ENCODE measurements at places on chromosomes 4 and X.

DNA sequence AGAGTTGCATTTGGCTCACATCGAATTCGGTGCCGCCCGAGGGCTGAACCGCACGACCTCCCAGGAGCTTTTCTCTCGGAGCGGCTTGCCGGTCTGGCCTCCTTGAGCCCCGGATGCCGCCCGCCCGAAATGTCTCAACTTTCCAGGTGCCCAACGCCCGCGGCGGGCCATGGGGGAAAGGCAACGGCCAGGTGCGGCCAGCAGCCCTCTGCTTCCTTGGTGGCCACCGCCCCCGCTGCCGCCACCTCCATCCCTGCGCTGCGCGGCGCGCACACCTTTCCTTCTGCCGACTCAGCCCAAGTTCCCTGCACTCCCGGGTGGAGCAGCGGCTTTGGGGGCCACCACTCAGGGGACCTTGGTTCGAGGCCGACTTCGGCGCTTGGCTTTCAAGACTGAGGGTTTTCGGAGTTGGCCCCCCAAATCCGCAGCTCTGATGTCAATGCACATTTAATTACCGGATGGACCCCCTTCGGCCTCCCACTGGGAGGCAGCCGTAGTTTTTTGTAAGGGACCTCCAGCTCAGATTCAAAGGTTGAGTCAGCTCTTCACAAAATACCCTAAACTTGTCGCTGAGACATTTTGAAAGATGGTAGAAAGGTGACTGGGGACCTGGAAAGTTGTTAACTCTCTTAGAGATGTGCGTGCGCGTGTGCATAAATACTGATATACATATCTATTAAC lies 1.1 kb downstream of the AFF2 start:
- no peak for DNase-seq

- DNase-seq = no peak
Measured at GRCh38 chr4:153209410-153209809, 5.2 kb downstream of the TRIM2 start.

GRCh38 chr4:163542275-163542674 lies 47.8 kb downstream of the TMA16 start:
- peak; percentile 59 for DNase-seq

- no peak for DNase-seq
Measured at GRCh38 chr4:149322203-149322602, 493.4 kb downstream of the IQCM start.

DNA sequence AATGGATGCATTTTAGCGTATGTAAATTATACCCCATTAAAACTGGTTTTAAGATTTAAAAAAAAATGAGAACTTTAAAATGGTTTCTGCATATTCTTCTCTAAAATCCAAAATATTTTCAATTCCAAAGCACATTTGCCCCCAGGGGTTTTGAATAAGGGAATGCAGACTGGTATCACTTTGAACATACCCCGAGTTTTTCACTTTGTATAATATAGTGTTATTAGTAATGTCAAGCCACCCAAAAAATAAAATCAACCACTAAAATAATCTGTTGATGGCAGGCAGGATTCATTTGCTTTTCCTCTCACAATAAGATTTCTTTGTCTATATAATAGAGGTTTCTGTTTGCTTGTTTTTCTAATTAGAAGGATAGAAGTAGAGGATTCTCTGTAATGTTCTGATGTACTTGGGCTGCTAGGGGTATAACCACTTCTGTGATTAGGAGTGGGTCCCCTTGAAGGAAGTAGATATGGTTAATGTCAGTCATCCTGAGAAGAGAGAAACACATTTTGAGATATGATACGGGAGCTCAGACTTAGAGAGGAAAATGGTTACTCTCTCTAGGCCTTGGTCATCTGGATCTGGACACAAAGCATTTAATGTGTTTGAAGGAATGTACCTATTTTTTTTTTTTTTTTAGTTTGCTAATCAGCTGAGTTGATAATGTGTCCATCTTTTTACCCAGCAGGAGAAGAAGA lies 9.3 kb upstream of the LIN54 start:
- no peak for DNase-seq

DNA sequence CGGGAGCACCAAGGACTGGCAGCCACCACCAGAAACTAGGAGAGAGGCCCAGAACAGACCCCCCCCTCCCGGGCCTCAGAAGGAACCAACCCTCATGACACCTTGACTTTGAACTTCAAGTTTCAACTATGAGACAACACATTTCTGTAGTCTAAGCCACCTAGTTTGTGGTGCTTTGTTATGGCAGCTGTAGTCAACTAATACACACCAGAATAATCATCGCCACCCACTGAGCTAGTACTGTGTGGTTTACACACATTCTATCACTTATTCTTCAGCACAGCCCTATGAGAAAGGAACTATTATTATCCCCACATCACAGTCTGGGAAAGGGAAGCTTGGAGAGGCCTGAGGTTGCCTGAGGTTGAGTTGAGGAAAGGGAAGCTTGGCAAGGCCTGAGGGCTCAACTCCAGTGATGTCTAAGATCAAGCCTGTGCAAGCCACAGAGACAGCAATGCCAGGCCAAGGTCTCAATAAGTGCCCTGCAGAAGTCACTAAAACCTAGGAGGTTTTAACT lies 126.6 kb downstream of the FHDC1 start:
- no peak for DNase-seq

GRCh38 chr4:119559044-119559647 lies 69.5 kb downstream of the PDE5A start:
- peak; percentile 71 for DNase-seq

GRCh38 chrX:41906515-41907187 lies 16.7 kb downstream of the CASK start:
- peak; percentile 23 for DNase-seq

GRCh38 chr4:793941-794621 lies 31.8 kb downstream of the CPLX1 start:
- no peak for DNase-seq

DNA sequence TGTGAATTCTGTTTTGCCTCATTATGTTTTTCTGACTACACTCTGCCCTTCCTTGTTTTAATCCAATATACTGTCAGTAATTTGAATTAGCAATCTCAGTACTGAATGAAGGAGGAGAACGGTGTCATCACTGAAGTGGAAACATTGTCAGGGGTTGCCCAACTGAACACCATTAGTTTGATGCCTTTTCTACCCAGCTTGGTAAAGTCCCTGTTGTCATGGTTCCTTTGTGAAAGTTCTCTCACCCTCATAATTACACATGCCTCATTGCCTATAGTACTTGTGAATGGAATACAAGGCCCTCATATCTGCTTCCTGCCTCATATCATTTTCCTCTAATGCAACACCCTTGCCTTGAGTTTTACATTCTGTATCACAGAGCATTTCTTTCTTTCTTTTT lies 76.9 kb downstream of the RRAGB start:
- no peak for DNase-seq

DNA sequence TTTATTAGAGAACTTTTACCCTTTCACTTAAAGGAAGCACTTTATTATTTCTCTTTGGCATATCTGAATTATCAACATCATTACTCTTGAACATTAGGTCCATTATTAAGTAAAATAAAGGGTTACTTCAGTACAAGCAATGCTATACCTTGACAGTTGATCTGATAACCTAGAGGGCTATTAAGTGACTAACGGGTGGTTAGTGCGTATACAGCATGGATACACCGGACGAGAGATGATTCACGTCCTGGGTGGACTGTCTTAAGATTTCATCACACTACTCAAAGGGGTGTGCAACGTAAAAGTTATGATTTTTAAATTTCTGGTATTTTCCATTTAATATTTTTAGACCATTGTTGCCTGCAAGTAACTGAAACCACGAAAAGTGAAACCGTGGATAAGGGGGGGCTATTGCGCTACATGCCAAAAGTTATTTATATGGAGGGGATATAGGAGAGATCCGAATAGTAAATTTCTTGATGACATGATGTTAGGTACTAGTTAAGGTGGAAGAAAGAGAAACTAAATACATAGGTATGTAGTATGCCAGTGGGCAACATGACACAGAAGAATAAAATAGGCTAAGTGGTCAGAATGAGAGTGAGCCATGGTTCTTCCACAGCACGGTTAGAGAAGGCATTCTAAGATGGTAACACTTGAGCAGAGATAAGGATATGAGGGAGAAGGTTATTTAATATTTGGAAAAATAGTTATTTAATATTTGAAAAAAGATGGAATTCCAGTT lies 230.8 kb upstream of the ANKRD50 start:
- DNase-seq = peak; percentile 78

GRCh38 chrX:71632923-71633657 lies 14.8 kb upstream of the CXCR3 start:
- no peak for DNase-seq

DNA sequence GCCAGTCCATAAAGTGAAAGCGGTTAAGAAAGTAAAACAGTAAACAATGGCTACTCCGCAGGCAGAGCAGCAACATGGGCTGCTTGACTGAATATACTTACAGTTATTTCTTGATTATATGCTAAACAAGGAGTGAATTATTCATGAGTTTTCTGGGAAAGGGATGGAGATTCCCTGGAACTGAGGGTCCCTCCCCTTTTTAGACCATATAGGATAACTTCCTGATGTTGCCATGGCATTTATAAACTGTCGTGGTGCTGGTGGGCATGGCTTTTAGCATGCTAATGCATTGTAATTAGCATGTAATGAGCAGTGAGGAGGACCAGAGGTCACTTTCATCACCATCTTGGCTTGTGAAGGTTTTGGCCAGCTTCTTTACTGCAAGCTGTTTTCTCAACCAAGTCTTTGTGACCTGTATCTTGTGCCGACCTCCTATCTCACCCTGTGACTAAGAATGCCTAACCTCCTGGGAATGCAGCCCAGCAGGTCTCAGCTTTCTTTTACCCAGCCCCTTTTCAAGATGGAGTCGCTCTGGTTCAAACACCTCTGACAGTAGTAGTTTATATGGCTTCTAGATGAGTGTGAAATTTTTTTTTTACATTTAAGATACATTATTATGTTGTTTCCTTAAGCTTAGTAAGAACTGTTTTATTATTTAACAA lies 514.8 kb upstream of the TENM3 start:
- DNase-seq = peak; percentile 3

- no peak for DNase-seq
Measured at GRCh38 chrX:119763836-119764387, 5.5 kb downstream of the SOWAHD start.

DNA sequence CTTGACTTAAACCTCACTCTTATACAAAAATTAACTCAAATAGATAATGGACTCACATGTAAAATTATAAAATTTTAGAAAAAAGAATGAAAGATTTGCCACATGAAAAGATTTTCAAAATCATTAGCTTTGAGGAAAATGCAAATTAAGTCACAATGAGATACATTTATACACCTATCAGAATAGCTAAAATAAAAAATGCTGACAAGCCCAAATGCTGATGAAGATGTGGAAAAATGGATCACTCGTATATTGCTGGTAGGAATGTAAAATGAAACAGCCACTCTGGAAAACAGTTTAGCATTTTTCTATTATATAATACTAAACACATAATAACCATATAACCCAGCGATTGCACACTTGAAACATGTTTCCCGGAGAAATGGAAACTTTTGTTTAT lies 316.2 kb downstream of the ANKRD50 start:
- no peak for DNase-seq

DNA sequence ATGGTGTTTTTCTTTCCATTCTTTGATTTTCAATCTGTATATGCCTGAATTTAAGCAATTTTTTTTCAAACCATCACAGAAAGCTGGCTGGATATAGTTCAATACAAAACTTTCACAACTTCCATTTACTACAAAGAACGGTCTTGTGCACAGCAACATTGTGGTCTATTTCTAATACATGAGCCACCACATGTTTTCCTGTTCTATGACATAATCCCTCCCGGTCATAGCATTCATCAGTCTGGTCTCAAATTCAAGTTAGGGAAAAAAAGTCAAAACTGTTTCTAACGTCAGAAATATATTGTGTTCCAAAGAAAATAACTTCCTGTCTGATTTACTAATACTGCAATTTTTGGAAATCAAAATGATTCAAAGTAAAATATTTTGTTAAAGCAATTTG lies 7.5 kb upstream of the CXCL6 start:
- peak; percentile 81 for DNase-seq

DNA sequence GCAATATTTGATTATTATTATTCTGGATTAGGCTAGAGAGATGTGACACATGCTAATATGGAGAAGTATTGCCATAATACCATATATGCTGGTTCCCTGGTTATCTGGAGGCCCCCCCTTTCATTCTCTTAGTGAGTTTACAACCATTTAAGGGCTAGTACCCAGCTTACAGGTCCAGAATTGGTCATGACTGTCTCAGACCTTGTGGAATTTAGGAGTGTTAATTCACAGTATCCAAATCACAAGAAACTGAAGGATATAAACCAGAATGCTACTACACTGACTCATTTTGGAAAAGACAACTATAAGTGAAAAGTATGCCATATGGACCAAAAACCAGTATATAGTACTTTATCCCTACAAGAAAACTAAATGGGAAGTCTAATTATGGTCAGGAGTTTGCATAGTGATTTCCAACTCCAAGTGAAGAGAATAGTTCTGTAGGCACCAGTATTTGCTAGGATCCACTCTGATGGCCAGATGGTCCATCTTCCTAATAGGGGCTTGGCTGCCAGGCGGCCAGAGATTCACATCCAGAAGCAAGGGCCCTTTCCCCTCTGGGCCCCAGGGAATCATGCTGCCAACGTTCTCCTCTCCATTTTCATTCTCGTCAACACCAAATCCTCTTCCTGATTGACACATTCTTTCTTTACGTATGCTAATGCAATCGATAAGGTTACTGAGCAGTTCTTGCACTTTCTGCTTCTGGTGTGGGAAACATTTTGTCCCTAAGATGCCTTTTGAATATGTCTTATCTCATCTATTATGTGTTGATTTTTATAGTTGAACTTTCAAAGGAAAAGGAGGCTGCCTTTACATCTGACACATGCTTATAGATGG lies 123.6 kb downstream of the SHROOM3 start:
- no peak for DNase-seq

- no peak for DNase-seq
Measured at GRCh38 chr4:150600812-150601445, 19.0 kb downstream of the MAB21L2 start.

DNA sequence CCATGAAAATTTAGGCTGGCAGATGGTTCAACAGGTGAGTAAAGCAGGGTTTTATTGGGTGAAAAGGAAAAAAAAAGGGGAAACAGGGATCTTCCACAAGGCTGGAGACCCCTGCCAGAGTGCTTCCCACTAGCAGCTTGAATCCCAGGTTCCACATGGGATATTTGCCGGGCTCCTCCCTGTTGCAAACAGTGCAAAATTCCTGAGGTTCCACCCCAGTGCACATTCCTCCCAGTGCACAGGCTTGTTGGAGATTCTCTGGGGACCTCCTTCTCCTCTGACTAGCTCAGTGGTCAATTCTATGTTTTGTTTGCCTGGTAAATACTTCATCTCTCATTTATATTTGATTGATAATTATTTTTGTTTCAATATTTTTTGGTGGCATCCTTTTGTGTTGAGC lies 66.4 kb upstream of the UGT2B15 start:
- no peak for DNase-seq

Data from fibroblast of mammary gland (primary cell).